ENCODE measurements at places on chromosomes 1 and 21.

DNA sequence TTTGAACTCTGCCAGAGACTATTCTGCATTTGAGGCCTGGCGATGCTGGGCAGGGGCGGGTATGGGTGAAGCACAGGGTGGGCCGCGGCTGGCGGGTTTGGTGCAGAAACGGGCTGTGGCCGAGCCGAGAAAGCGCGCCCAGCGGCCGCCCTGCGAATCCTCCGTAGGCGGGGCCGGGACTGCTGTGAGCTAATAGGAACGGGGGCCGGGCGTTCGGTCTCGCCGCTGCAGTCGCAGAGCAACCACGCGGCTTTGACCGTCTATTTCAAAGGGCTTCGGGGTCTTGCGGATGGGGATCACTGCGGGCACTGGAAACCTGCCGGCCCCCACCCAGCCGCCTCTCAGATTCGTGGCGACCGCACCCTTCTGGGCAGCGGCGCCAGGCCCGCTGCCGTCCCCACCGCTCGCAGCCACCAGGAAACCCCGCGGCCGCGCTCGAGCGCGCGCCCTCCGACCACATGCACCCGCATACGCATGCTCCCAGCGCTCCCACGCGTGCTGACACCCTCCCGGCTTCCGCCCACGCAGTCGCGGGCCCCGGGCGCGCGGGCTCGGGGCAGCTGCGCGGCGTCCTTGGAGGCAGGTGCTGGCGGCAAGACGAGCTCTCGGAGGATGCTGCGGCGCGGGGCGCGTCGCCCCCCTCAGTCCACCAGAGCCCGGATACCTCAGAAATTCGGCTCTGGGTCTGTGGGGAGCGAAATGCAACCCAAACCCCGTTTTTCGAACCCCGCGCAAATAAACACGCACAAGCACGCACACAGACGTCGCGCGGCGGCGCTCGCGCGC lies 32.6 kb downstream of the DNTTIP2 start:
- DNase-seq: peak; percentile 78

DNA sequence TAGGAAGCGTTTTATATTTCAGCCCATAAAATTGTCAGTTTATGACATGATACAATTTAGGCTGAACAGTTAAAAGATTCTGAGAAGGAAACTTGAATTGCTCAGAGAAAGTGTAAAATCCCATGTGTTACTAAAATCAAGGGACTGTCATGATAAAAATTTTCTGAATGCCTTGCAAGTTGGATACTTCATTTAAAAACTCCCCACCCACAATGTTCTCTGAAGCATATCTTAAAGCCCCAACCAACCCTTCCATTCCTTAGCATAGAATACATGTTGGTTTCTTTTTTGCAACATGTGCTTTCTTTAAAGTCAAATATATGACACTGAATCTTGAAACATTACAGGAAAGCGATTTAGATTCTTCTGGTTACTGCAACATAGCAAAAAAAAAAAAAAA lies 97.4 kb downstream of the MRPL39 start:
- no peak for DNase-seq

DNA sequence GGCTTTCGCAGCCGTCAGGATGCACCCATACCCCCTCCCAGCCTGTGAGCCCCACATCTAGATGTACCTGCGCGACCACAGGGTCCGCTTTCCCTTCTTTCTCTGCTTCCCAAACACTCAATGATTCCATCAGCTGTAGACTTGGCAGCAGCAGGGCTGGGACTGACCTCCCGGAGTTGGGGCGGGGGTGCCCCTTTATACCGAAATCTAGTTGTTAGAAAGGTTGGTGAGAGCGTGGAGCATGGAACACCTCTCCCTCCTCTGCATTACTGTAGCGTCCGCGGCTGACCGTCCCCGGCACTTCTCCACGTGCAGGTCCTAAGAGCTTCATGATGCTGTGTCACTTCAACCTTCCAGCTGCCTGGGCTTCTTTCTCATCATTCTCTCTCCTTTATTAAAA lies 21.1 kb upstream of the ACTRT2 start:
- DNase-seq: no peak

DNA sequence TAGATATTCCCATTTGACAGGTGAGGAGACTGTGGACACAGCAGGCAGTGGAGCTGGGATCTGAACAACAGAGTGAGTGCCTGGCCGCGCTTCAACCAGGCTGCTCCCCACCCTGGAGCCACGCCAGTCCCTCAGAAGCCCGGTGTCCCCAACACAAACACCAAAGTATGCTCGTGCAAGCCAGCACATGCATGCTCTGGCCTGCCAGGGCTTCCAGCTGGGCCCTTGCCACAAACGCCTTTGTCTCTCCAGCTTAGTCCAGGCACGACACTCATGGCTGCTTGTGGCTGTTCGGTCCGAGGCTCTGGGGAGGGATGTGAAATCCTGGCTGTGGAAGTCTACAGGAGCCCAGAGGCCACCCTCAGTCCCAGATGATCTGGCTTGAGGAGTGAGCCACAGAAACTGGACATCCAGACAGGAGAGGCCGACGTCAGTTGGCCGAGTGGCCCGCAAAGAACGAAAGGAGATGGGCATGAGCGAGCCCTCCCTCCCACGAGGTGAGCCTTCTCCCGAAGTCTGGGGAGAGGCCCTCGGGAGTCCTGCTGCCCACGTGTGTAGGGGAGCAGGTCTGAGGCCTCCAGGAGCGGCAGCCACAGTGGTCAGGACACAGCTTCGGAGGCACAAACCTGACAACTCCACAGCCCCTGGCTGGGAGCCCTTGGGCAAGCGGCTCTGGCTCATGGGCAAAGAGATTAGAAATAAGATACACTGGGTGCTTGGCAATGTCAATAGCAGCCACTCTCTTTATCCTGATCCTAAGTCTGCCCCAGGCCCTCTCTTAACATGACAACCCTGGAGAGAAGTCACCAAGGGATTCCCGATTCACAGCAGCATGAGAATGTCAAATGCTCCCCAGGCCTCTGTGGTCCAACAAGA lies 117.1 kb upstream of the IFFO2 start:
- no peak for DNase-seq

DNA sequence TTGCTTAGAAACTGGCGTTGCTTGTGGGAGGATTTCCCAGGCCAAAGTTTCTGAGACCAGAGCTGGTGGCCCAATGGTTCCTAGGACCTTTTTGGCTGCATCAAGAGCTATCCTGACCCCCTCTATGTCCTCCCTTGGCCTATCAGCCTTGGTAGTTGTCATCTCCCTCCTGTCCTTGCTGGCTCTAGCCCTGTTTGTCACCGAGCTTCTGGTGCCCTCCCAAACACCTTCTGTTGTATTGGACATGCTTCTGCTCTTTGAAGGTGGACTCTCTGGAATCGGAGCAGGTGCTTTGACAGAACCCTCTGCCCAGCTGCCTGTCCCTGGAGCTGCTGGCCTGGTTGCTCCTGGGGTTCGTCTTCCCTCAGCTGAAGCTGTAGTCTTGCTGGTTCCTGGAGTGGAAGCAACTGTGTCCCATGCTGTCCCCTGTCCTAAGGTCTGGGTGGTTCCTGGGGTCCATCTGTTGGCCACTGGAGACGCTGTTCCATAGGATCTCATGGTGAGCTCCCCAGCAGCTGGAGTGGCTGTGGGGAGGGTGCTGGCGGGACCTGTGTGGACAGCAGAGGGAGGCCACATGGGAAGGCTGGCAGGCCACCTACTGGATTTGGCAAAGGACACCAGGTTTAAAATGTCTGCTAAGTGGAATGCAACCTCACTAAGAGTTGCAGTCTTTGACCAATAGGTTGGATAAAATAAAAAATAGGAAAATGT lies 9.4 kb downstream of the FCAMR start:
- no peak for DNase-seq

GRCh38 chr1:205975387-205975998 lies 27.7 kb downstream of the RAB7B start:
- no peak for DNase-seq

- no peak for DNase-seq
Observed at GRCh38 chr1:66540434-66541032, 6.6 kb downstream of the SGIP1 start.

DNA sequence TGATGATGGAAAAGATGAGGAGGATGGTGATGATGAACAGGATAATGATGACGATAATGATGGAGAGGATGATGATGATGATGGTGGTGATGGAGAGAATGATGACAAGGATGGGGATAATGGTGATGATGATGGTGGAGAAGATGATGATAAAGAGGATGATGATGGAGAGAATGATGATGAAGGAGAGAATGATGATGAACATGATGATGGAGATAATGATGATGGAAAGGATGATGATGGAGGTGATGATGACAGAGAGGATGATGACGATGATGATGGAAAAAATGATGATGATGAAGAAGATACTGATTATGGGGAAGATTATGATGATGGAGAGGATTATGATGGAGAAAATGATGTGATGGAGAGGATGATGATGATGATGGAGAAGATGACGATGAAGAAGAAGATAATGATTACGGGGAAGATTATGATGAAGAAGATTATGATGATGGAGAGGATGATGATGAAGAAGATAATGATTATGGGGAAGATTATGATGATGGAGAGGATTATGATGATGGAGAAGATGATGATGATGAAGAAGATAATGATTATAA lies 204.1 kb downstream of the MATN1 start:
- no peak for DNase-seq

- no peak for DNase-seq
Observed at GRCh38 chr1:18124977-18125376, 17.4 kb downstream of the IGSF21 start.

DNA sequence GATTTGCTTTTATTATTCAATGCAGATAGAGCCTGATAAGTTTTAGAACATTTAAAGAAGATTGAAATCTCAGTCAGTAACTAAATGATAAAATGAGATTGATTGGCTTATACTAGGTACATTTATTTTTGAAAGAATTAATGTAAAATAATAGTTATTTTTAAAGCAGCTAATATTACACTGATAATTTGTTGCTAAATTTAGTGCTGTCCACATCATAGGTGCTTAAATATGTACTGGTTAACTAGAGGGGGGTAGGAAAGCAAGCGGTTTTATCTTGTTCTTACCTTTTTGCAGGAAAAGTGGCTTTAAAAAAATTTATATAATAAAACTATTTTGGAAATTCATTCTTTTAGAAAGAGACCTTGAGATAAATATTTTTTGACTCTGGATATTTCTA lies 40.4 kb upstream of the RWDD3 start:
- no peak for DNase-seq

- no peak for DNase-seq
Observed at GRCh38 chr1:240687820-240688219, 75.9 kb upstream of the GREM2 start.

- no peak for DNase-seq
Observed at GRCh38 chr1:218312509-218312908, 27.4 kb downstream of the RRP15 start.

- no peak for DNase-seq
Observed at GRCh38 chr1:153567621-153568366, 2.1 kb upstream of the S100A2 start.

- DNase-seq: no peak
Observed at GRCh38 chr1:36086529-36087232, 2.0 kb upstream of the ADPRS start.

GRCh38 chr1:62727656-62728407 lies 39.6 kb upstream of the DOCK7 start:
- no peak for DNase-seq

GRCh38 chr1:25811384-25812082 lies 8.2 kb upstream of the MTFR1L start:
- DNase-seq: no peak

- no peak for DNase-seq
Observed at GRCh38 chr1:20731057-20731991, 1.2 kb downstream of the SH2D5 start.

DNA sequence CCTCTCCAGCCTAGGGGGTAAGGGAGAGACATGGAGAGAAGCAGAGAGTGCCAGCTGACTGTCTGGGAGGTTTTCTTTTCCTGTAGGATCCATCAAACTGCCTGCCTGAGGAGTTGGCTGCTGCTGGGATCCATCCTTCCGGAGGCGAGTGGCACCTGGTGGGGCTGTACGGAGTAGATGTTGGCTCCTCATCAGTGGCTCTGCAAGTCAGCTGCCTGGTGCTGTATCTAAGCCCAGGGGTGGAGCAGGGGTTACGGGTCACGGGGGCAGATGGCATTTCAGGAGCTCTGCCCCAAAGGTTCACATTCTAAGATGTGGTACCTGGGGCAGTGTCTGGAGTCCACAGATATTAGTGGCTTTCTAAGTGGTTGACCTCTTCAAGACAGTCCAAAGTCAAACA lies 128.0 kb downstream of the ACTL8 start:
- no peak for DNase-seq

DNA sequence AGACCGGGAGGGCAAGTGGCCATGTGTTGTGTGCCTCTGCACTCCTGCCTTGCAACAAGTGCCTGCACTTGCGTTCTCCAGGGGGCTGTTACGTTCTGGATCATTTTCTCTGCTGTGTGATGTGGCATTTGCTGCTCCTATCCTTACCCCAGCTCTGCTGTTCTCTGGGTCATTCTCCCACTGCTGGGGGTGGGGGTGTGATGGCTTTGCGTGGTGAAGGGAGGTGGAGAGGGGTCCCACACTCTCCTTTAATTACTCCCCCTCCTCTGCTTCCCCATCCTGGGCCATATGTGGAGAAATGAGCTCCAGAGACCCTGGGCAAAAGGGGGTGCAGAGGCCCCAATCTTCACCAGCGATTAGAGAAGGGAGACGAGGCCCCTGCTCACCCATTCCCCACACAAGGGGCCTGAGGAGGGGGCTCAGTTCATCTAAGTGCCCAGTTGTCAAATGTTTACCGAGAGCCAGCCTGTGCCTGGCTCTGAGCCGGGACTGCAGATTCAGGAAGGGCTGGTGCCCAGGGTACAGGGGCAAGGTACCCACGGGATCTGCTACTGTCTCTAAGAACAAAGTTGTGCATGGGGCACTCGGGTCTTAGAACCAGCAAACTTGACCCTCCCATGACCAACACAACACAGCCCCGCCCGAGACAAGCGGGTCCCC lies 355.4 kb downstream of the PTPRU start:
- DNase-seq: no peak

DNA sequence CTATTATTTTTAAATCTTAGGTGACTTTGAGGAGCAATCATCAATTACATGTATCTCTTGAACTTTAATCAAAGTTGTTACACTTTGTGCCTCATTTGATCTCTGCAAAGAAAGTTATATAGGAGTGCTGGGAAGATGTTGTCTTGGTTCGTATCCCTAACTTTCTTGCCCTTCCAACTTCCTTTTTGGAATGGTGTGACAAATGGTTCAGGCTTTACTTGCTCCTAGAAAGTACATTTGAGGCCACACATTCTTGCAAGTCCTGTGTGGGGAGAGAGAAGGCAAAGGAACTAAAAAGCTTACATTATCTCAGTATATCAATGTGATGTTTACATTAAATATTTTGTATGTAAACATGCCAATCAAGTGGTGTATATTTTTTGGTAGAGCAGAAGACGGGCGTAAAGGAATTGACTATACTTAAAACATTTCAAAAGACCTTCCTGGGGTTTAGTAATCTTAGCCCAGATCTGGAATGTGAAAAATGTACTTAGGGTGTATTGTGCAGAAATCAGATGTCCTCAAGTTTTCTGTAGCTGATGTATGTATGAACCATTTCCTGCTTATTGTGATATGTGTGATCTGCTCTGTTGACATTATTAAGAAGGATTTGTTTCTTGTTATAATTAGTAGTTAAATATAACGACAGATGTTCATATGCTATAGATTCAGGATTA lies 59.2 kb downstream of the USP25 start:
- DNase-seq: peak; percentile 4

GRCh38 chr1:5526385-5526750 lies 465.9 kb downstream of the NPHP4 start:
- no peak for DNase-seq

GRCh38 chr1:50603274-50604271 lies 180.3 kb upstream of the DMRTA2 start:
- no peak for DNase-seq

Data from foreskin melanocyte (primary cell).